ENCODE measurements at places on chromosomes 12 and 14. TPM values are rescaled to one million over a fixed set of nuclear protein-coding genes. Genes with fewer than 3 reads are reported as not detected.

Gene SLCO1A2
- under 0.01 TPM for total RNA-seq

Gene ATL1
- 5.7 TPM for total RNA-seq

Gene SERPINA10
- not detected for total RNA-seq

Gene PRICKLE1
- 1.9 TPM for total RNA-seq

Gene BHLHE41
- total RNA-seq = 0.10 TPM

Gene AQP6
- not detected for total RNA-seq

Gene SLC6A13
- not detected for total RNA-seq

Gene PDE3A
- total RNA-seq = 1.3 TPM

Gene HOXC9
- not detected for total RNA-seq

Gene CCNT1
- 120 TPM for total RNA-seq

Gene TAS2R9
- total RNA-seq = not detected

Gene SLC25A47
- total RNA-seq = 0.10 TPM

Gene A2M
- total RNA-seq = not detected

Gene FGF6
- total RNA-seq = not detected

Gene PRH2
- not detected for total RNA-seq

Gene KLHL33
- total RNA-seq = 0.10 TPM

Gene BEGAIN
- 0.73 TPM for total RNA-seq

Gene GSG1
- total RNA-seq = not detected

Gene ALDH6A1
- 6.6 TPM for total RNA-seq

Gene DDX54
- total RNA-seq = 31.7 TPM

Measured in mononuclear cell (primary cell).